ENCODE measurements at places on chromosomes 6 and 20.
A peak's percentile ranks its signal among the peaks of the same experiment; 100 is the strongest.

DNA sequence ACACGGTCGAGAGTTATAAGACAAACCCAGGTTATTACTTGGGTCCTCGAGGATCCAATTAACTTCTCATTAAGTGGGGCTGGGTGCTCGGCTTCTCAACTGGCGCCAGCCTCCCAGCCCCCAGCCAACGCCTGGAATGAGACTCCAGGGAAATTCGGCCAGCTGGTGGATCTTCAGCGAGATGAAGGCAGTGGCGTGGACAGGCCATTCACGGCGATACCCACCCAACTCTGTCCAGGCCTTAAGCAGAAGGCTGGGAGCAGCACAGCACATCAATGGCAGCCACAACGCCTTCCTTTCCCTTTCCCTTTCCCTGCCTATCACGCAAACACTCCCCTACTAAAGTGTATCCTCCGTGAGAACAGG, 868 bp downstream of the METTL24 start:
- no peak for DNase-seq

DNA sequence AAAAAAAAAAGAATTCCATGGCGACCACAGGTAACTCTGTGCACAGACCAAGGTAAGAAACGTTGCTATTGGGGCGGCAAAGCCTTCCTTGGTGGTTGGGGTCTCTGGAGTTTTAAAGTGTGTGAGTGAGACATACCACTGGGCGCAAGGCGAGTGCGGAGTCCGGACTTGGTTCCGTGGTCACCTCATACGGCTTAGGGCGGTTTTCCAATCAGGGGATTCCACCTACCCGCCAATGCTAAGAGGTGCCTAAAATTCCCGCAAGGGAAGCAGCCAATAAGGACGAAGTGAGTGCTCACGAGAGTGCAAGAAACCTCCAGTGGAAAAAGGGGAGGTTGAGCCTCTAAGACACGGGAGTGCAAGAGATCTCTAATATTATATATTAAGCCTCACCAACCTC, 68.6 kb upstream of the PRSS16 start:
- no peak for DNase-seq

- no peak for DNase-seq
Measured at GRCh38 chr6:137625808-137626207, 131.6 kb upstream of the OLIG3 start.

DNA sequence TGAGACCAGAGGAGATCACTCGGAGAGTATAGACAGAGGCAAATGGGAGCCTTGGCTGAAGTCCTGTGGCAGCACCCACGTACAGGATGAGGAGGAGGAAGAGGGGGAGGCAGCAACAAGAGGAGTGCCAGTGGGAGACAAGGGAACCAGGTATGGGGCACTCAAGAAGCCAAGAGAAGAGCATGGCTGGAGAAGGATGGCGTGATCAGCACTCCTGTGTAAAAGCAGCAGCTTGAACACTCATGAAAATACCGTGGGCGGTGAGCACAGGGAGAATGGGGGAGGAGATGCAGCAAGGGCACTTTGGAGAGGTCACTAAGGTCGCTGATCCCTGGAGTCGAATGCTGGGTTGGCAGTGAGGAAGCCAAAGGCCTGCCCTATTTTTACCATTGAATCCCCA, 51.2 kb upstream of the PRND start:
- no peak for DNase-seq

- DNase-seq: peak; percentile 13
Measured at GRCh38 chr6:3455147-3455568, 1.7 kb downstream of the SLC22A23 start.

DNA sequence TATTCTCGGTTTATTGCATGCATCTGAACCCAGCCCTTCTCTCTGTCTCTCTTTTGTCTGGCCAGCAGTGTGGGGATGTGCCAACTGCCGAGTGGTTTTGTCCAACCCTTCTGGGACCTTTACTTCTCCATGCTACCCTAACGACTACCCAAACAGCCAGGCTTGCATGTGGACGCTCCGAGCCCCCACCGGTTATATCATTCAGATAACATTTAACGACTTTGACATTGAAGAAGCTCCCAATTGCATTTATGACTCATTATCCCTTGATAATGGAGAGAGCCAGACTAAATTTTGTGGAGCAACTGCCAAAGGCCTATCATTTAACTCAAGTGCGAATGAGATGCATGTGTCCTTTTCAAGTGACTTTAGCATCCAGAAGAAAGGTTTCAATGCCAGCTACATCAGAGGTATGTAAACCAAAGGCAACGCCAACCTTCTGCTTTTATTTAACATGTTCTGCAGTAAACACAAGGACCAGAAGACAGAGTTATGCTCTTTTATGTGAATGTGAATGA, 65.8 kb downstream of the ADGRG6 start:
- no peak for DNase-seq

- no peak for DNase-seq
Measured at GRCh38 chr6:133956416-133957049, 3.5 kb downstream of the TBPL1 start.

DNA sequence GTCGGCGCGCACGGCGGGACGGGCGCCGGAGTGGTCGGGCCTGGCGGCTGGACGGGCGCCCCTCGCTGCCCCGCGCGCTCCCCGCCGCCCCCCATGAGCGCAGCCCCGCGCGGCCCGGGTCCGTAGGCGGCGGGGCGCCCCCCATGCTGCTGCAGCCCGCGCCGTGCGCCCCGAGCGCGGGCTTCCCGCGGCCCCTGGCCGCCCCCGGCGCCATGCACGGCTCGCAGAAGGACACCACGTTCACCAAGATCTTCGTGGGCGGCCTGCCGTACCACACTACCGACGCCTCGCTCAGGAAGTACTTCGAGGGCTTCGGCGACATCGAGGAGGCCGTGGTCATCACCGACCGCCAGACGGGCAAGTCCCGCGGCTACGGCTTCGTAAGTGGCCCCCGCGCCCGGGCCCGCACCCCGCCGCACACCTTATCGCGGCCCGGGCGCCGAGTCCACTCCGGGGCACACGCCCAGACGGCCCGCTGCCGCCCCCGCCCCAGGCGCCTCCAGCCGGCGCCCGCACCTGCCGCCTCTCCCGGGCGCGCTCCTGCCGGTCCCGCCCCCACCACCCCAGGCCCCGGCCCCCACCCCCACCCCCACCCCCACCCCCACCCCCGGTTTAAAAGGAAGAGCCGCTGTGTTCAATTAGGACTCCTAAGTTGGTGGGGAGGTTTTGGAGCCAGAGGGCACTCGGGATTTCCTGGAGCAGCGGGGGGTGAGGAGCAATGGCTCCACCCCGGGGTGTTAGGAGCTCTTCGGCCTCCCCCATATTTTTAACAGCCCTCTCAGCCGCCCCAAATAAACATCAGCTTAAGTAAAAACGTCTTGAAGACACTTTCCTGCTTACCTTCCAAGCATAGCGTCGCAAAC, 474 bp downstream of the RBM38 start:
- no peak for DNase-seq

DNA sequence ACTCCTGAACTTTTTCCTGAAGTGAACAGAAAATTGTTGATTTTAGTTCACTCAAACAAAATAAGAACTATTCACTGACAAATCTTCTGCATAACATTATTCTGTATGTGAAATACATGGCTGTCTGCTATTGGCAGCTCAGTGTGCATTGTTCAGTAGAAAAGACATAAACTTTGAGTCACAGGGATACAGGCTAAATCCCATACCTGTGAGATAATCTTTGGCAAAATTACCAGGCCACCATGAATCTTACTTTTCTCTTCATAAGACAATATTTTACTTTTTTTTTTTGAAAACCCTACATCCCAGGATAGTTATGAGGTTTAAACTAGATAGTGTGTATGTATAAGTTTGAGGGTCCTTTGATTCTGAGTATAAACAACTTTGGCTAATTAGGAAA, 224.8 kb downstream of the GRM1 start:
- no peak for DNase-seq

DNA sequence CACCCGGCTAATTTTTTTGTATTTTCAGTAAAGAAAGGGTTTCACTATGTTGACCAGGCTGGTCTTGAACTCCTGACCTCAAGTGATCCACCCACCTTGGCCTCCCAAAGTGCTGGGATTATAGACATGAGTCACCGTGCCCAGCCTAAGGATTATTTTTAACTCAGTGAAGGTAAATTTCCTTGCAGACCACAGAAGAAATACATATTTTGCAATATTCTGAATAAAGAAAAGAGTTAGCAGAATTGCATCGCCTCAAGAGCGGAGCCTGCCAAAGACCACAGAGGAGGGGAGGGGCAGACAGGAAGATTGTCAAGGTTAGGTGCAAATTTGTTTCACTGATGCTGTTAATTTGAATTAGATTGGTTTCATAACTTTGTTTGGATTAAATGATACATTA, 47.4 kb downstream of the SOD2 start:
- no peak for DNase-seq

DNA sequence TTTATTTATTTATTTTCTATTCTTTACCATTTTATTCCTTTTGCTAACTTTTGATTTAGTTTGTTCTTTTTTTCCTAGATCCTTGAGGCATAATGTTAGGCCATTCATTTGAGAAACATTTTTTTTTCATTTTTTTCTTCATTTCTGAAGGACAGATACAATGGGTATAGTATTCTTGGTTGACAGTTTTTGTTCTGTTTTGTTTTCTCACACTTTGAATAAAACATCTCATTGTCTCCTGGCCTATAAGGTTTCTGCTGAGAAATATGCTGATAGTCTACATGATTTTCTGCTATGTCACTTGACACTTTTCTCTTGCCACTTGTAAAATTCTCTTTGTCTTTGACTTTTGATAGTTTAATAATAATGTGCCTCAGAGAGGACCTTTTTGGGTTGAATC, 294.6 kb upstream of the EPHA7 start:
- no peak for DNase-seq

GRCh38 chr6:109170333-109170732, 75.0 kb downstream of the CEP57L1 start:
- DNase-seq: no peak

- DNase-seq: peak; percentile 63
Measured at GRCh38 chr20:49699200-49699992, 14.3 kb downstream of the B4GALT5 start.

DNA sequence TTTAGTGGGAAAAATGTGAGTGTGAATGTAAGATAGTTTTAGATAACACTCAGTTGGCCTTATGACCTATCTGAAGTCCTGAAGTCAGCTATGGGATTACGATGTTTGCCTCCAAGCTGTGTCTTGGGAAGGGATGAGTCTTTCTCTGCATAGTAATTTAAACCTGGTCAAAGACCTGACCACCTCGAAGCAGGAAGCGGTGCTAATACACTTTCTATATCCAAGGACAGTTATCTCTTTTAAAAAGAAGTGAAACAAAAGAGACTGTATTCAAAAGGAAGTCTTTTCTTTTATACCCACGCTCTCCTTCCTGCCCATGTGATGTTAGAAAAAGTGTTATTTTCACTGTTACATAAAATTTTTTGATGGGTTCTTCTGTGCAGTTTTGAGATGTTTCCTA, 94.9 kb downstream of the JARID2 start:
- peak; percentile 49 for DNase-seq

GRCh38 chr20:58905236-58905635, 52.7 kb downstream of the GNAS start:
- DNase-seq: no peak

DNA sequence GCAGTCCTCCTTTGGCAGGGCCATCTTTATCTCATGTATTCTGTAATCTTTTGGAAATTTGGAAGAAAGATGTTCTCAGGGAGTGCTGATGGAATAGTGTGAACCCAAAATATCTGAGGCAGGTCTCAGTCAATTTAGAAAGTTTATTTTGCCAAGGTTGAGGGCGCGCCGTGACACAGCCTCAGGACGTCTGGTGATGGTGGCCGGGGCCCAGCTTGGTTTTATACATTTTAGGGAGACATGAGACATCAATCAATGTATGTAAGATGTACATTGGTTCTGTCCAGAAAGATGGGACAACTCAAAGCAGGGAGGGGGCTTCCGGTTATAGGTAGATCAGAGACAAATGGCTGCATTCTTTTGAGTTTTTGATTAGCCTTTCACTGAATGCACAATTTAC, 89.8 kb downstream of the ERMARD start:
- no peak for DNase-seq

DNA sequence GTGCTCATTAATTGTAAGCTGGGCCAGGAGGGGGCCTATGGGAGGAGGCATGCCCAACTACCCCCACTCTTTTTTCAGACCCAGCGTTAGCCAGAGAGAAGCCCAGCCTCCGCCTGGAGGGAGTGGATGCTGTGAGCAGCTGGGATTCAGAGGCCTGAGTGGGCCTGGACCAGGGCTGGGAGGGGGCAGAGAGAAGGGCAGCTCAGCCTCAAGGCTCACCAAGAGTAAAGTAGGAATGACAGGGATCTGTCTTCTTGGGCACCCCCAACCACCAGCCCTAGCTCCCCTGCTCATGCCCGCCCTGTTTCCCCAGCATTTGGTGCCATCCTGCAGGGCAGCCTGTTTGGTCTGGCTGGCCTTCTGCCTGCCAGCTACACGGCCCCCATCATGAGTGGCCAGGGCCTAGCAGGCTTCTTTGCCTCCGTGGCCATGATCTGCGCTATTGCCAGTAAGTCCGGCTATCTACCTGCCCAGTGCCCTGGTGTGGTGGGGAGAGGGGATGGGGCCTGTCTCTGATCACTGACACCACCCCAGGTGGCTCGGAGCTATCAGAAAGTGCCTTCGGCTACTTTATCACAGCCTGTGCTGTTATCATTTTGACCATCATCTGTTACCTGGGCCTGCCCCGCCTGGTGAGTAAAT, 6.8 kb downstream of the SLC29A1 start:
- DNase-seq: no peak

GRCh38 chr6:91523511-91523910, 936.6 kb upstream of the MAP3K7 start:
- no peak for DNase-seq

DNA sequence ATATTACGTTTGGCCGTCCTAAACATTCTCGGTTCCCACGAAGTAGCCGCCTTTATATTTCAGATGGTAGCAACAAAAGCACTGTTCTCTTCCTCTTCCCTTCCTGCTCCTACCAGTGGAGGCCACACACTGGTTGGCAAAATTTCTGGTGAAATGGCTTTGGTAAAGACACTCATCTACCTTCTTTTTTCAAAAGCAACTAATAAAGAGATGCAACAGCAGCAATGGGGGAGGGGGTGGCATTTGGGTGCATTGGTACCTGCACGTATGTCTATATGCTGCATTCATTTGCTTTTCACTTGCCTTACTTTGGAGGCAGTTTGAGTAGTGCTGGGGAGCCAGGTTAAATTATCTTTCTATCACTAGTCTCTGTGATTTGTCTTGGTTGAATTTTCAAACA, 6.0 kb downstream of the POU3F2 start:
- no peak for DNase-seq

GRCh38 chr6:56403745-56404144, 156.4 kb upstream of the COL21A1 start:
- DNase-seq: no peak

DNA sequence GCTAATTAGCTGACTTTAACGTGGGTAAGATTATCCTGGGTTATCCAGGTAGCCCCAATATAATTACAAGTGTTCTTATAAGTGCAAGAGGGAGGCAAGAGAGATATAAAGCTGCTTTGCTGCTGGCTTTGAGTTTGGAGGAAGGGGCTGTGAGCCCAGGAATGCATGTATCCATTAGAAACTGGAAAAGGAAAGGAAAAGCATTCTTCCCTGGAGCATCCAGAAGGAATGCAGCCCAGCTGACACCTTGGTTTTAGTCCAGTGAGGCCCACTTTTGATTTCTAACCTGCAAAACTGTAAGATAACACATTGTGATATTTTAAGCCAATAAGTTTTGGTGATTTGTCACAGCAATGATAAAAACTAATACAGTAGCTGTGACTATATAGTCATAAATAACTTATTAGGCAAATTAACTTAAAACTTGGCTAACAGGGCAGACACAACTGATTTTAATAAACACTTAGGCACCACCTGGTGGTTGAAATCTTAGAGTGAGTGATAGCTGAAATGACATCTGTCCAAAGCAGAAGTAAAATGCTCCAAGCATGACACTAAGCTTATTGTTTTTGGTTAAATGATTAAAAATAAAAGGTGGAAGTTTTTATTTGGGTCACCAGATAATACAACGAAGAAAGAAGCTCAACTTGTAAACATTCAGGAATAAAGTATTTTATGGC, 35.6 kb downstream of the ADGRF4 start:
- DNase-seq: peak; percentile 5

Measured in inflammatory macrophage treated with lipopolysaccharide for 1 hour (primary cell).